Upper lobe of right lung (tissue), 1 donor: ENCODE measurements at places on chromosomes 16 and 17. TPM values are rescaled to one million over a fixed set of nuclear protein-coding genes. Genes with fewer than 3 reads are reported as not detected.
A peak's percentile ranks its signal among the peaks of the same experiment; 100 is the strongest.

The MT1E gene
- total RNA-seq: 154 TPM

The LITAFD gene
- total RNA-seq: not detected

The ZNF23 gene
- total RNA-seq: 7.3 TPM

The CHST4 gene
- total RNA-seq: 0.38 TPM

The MRPL38 gene
- 85.5 TPM for total RNA-seq

The PHOSPHO1 gene
- total RNA-seq: 1.7 TPM

The CALB2 gene
- total RNA-seq: 4.6 TPM

The KRT28 gene
- total RNA-seq: not detected

The OXLD1 gene
- 26.7 TPM for total RNA-seq

GRCh38 chr17:74633326-74633725 lies 9.8 kb upstream of the CD300E start:
- peaks cover 22% of the 10 kb centered on the region for H3K27me3 ChIP-seq
- H3K4me3 ChIP-seq: no peak overlapping the region
- no peaks in the 10 kb centered on the region for H3K36me3 ChIP-seq
- DNase-seq: peak; percentile 58
- no peaks in the 10 kb centered on the region for H3K4me1 ChIP-seq

DNA sequence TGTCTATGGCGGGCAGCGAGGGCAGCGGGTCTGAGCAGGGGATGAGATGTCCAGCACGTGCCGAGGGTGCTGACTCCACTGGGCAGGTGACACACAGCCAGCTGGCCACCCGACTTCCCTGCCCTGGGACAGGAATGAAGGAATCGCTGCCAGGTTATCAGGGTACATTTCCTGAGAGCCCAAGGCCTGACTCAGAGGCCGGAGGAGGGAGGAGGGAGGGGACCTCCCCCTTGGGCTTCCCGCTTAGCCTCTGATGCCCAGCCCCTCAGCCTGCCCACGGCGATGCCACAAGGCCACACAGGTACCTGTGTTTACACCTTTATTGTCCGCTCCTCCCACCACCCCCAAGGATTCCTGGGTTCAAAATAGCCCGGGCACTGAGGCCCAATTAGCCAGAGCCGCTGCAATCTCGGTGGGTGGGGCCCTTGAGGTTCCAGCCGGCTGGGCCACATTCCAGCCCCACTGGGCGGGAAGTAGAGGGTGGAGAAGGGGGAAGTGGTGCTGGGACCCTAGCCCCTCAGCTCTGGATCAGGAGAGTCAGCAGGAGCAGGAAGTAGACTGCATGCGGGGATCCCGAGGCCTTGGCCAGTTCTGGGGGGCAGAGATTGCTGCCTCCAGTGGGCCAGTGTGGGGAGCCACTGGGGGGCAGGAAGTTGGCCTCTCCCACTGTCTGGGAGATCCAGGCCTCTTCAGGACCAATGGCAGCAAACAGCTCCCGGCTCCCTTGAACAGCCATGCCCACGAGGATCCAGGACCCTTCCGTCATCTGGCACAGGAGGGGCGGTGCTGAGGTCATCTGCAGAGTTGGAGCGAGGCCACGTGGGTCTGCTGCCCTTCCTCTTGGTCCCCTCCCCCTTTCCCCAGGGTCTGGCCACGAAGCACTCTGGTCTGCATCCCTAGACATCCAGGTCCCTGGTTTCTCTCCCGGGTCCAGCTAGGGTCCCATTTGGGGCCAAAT lies 3.4 kb upstream of the PRSS8 start:
- DNase-seq: peak; percentile 92
- no peaks in the 10 kb centered on the region for H3K27me3 ChIP-seq
- no peaks in the 10 kb centered on the region for H3K36me3 ChIP-seq
- H3K27ac ChIP-seq: peak overlapping the region; percentile 70

DNA sequence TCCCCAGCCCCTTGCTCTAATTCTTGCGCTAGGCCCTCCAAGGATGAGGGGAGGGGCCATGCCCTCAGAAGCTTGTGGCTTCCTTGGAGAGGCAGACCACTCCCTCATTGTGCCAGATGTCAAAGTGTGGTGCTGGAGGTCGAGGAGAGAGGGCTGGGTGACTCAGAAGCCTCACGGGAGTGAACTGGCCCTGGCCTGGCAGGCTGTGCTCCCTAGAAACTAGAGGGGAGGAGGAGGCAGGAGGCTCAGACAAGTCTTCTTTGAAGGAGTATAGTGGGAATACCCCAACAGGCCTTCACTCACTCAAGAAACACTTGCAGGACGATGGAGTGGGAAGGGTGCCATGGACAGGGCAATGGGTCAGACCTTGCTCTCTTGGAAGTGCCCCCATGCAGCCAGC lies 18.5 kb downstream of the ANKRD40 start:
- H3K27me3 ChIP-seq: no peaks in the 10 kb centered on the region
- H3K27ac ChIP-seq: no peak overlapping the region
- peaks cover 25% of the 10 kb centered on the region for H3K36me3 ChIP-seq
- H3K4me1 ChIP-seq: peaks cover 36% of the 10 kb centered on the region
- DNase-seq: no peak
- H3K4me3 ChIP-seq: no peak overlapping the region

DNA sequence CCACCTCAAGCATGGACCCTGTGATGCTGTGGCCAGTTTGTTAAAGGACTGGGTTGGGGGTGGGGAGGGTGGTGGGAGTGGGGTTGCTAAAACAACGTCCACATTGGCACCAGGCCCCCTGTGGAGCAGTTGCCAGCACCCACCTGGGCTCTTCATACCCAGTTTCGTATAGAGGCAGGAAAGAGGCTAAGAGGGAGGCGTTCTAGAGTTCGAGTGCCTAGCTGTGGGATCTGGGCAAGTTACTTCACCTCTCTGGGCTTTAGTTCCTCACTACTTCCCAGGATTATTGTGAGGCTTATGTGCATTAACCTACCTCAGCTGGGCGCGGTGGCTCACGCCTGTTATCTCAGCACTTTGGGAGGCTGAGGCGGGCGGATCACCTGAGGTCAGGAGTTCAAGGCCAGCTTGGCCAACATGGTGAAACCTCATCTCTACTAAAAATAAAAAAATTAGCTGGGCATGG lies 1.4 kb downstream of the MFAP4 start:
- H3K27me3 ChIP-seq: no peaks in the 10 kb centered on the region
- H3K27ac ChIP-seq: peak overlapping the region; percentile 89

GRCh38 chr16:22007509-22008214 lies at the start of gene MOSMO:
TSS of gene MOSMO (plus strand) at chr16:22008111. CDS start at chr16:22008302, 191 bp downstream.
- H3K36me3 ChIP-seq: no peaks in the 10 kb centered on the region
- peak within 1 kb of the TSS; percentile 93 for H3K4me3 ChIP-seq
- H3K4me1 ChIP-seq: peaks cover 16% of the 10 kb centered on the region
- no peaks in the 10 kb centered on the region for H3K27me3 ChIP-seq
- DNase-seq: peak; percentile 90
- peak within 1 kb of the TSS; percentile 89 for H3K27ac ChIP-seq

DNA sequence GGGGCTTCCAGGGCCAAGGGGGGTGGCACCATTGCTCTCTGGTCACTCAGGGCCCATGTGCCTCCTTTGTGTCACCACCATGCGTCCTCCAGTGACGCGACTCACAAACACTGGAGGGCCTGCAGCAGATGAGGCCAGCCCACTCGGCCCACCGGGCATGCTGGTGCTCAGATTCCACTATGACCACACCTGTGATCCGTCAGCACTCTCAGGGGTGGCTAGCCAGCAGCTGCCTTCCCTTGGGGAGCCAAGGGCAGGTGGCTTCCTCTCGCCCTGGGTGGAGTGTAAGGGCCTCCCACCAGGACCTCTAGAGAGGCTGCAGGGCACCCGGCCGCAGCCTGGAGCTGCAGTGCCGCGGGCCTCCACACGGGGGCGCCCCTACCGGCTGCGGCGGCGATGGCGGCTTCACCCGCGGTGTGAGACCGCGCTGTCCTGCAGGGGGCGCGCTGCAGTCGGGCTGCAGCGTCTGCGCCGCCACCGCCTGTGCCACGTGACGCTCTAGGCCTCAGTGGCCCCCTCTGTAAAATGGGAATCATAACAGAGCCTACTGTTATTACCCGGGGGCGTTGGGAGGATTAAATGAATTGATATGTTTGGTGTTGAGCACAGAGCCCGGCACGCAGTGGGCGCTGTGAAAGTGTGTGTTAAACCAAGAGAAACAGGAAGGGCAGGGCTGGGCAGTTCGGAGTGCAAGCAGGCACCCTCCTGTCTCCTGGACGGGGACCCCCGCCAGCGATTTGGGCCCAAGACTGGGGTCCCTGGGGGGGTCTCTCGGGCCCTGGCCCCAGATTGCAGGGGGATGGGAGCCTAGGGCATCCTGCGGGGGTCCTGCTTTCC lies 192.4 kb upstream of the GSE1 start:
- H3K36me3 ChIP-seq: no peaks in the 10 kb centered on the region
- no peaks in the 10 kb centered on the region for H3K27me3 ChIP-seq
- DNase-seq: peak; percentile 88
- no peak overlapping the region for H3K4me3 ChIP-seq

- no peaks in the 10 kb centered on the region for H3K36me3 ChIP-seq
- DNase-seq: no peak
- H3K4me3 ChIP-seq: no peak overlapping the region
- H3K27me3 ChIP-seq: no peaks in the 10 kb centered on the region
These were observed 80.8 kb downstream of the SPECC1 start for GRCh38 chr17:20089756-20090547.

- no peaks in the 10 kb centered on the region for H3K27me3 ChIP-seq
- H3K4me1 ChIP-seq: no peaks in the 10 kb centered on the region
- peaks cover 21% of the 10 kb centered on the region for H3K36me3 ChIP-seq
- no peak overlapping the region for H3K4me3 ChIP-seq
- H3K27ac ChIP-seq: no peak overlapping the region
These were observed 80.3 kb upstream of the ZNF750 start for GRCh38 chr17:82920150-82920549.

DNA sequence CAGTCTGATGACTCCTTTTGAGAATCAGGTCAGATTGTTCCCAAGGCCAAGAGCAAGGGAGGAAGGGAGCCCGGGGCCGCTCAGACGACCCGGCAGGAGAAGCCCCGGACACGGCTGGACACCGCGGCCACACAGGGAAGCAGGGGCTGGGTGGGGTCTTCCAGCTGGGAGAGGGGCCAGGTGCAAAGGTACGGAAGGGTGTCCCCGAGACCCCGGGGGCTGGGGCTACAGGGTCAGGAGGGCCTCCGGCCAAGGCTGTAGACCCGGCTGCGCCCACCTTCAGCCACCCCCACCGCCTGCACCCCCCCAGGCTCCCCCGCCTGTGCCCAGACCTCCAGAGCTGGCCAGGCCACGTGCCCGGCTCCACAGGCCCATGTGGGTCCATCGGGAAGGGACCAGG lies 21.9 kb upstream of the C1QTNF8 start:
- H3K27ac ChIP-seq: no peak overlapping the region
- no peaks in the 10 kb centered on the region for H3K36me3 ChIP-seq
- DNase-seq: no peak
- H3K27me3 ChIP-seq: peaks cover 16% of the 10 kb centered on the region
- H3K4me1 ChIP-seq: no peaks in the 10 kb centered on the region
- H3K4me3 ChIP-seq: no peak overlapping the region

DNA sequence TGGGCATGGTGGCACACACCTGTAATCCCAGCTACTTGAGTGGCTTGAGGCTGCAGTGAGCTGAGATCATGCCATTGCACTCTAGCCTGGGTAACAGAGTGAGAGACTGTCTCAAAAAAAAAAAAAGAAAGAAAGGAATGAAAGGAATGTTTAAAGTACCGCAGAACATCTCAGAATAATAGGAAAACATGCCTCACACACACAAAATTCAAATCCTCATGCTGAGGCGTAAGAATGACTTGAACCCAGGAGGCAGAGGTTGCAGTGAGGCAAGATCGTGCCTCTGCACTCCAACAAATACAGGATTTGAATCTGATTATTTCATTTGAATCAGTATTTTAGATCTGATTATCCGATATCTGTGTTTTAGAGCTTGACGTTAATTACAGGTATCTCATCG lies 21.3 kb upstream of the GAA start:
- no peaks in the 10 kb centered on the region for H3K36me3 ChIP-seq
- peaks cover 6% of the 10 kb centered on the region for H3K4me1 ChIP-seq
- no peaks in the 10 kb centered on the region for H3K27me3 ChIP-seq
- no peak overlapping the region for H3K27ac ChIP-seq
- H3K4me3 ChIP-seq: no peak overlapping the region

- no peak overlapping the region for H3K27ac ChIP-seq
- H3K4me1 ChIP-seq: no peaks in the 10 kb centered on the region
- H3K27me3 ChIP-seq: no peaks in the 10 kb centered on the region
- DNase-seq: no peak
These were observed 19.1 kb downstream of the GINS3 start for GRCh38 chr16:58411336-58411735.

DNA sequence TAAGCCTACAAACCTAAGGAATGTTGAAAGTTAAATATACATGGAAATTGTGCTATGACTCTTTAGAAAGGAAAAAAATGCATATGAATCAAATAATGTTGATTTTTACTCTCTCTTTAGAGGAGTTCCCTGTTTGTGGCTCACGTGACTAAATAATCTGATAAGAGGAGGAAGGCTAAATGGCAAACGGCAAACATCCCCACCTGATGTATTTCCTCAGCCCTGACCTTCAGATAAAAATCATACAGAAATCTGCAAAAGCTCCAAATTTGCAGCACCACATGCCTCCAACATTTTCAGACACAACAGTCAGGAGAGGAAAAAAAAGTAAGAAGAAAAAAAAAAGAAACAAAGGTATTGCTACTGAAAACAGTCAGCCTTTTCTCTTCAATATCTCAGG lies 423.0 kb upstream of the PSMD7 start:
- H3K36me3 ChIP-seq: no peaks in the 10 kb centered on the region
- no peak for DNase-seq
- peaks cover 8% of the 10 kb centered on the region for H3K27me3 ChIP-seq
- no peak overlapping the region for H3K4me3 ChIP-seq

DNA sequence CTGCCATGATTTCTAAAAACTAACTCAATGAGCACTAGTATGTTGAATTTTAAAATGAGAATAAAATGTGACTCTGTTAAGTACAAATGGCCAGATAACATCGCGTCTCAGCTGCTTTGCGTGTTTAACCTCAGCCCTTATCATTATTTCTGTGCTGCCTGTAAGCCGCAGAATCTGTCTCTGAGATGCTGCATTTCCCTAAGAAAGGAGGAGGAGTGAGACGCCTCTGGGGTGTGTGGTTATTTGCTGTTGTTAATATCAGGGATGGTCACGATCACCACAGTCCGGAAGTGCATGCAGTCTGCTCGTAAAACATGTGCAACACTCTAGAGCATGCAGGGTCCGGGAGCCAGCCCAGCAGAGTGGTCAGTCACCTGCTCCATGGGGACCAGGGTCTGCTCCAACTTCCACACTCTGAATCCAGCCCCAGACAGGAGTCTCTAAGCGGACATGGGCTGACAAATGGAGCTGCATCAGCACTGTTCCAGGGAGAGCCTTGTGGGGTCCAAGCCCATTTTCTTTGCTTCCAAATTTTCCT lies 342.5 kb downstream of the MAF start:
- H3K4me1 ChIP-seq: no peaks in the 10 kb centered on the region
- no peaks in the 10 kb centered on the region for H3K27me3 ChIP-seq
- no peak overlapping the region for H3K27ac ChIP-seq
- no peak for DNase-seq
